ENCODE measurements at places on chromosomes 1 and 21.

DNA sequence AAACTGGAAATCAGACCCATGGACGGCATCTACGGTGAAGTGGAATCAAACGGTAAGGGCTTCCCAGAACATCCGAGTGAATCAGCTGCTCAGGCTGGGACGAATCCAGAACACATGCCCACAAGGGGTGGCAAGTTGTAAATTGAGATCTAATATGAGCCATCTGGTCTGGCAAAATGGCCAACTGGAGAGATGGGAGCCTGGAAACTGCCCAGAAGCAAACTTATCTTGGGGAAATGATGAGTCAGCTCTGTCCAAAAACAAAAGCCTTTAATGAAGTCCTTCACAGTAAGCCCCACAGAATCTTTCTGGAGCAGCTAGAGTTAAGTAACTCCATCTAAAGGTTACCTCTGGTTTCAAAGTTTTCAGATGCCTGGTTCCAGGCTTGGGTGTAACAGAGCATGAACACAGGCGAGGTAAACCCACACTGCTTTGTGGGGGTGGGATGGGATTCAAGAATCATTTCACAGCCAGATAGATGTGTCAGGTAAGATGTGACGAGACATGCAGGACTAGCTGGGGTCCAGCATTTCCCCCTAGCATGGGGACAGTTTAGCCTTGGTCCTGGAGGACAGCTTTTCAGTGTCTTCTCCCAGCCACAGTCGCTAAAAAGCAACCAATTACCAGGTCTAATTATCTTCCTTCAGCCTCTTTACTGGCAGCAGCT, 10.5 kb upstream of the SRP9 start:
- DNase-seq: peak; percentile 58

DNA sequence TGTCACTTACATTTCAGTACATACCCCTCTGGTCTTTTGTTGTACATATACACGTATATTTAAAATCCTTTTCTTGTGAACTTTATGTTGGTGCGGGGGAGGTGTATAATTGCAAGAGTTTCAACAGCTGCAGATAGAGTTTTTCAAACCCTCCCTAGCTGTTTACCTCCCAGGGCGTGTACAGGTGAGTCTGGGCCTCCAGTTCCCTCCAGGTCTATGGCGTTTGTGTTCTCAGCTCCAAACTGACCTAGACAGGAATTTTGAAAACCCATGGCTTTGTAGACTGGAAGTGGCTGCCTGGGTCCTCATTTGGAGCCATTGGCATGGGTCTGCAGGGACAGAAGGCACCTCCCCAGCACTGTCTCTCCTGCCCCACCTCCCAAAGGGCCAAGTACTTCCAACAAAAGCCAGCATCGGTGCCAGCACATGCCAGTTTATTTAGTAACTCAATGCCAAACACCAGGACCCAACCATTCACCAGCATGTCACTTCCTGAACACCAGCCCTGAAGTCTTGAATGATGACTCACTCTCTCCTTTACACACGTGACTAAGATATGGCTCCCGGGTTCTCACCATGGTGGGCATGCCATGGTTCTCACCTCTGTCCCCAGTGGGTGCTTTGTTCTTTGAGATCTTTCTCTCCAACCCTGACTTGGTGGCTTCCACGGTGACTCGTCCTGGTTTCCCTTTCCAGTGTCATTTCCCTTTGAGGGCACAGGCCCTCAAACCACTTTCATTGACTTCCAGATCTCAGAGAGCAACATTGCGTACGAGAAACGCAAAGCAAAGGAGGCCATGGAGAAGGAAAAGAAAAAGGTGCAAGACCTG, 57.3 kb upstream of the EFHD2 start:
- no peak for DNase-seq

DNA sequence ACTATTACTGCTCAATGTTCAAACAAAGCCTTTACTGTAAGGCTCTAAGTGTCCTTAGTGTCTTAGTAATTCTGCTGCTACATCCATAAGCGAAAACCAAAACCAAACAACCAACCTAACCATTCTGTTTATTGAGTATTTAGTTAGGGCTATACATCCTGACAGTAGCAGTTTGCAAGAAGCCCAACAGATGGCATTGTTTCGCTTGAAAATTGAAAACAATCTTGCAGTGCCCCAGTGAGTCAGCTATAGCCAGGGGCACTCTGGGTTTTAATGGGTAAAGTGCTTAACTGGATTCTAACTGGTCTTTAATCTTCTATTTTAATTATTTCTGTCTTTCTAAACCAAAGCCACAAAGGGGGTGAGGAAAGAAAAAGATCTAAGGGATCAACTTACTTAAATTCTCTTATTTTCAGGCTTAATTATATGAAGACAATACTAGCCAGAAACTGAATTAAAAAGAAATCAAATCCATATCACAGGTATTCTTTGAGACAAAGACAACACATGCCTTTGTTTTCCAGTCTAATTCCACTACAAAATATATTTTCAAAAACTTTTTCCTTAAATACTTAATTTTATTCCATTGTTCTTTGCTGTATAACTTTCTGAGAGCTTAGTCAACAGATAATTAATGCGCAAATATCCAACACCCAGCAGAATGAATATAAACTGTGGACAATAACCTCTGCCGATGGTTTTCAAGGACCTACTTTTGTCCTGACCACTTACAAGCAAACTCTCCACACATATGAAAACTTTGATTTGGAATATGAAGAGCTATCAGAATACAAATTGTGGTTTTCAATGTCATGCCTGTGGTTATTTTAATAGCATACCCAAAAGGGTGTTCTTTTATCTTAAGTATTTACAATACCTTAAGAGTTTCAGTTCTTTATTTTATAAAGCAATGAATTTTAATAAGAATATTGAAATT, 15.2 kb downstream of the POGZ start:
- DNase-seq: peak; percentile 95

DNA sequence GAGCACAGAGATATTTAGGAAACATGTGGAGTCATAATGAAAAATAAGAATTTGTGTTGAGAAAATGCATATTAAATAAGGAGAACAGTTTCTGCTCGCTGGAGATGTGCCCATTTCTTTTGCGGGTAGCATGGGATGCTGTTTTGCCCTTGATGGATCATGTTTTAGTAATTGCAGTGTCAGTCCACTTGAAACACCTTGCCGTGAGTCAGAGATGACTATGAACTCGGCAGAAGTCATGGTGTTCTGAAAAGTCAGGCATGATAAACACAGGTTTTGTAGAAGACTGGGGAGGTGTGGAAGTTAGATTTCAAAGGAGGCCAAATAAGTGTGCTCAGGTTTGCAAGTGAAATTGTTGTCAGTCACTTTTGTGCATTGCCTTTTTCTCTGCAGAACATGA, 315.0 kb upstream of the LRRC7 start:
- DNase-seq: no peak

GRCh38 chr1:30763651-30764248, 6.2 kb upstream of the LAPTM5 start:
- no peak for DNase-seq

GRCh38 chr21:38322311-38322950, 65.6 kb downstream of the KCNJ15 start:
- no peak for DNase-seq

GRCh38 chr1:3176028-3176427, 107.0 kb downstream of the PRDM16 start:
- DNase-seq: no peak

DNA sequence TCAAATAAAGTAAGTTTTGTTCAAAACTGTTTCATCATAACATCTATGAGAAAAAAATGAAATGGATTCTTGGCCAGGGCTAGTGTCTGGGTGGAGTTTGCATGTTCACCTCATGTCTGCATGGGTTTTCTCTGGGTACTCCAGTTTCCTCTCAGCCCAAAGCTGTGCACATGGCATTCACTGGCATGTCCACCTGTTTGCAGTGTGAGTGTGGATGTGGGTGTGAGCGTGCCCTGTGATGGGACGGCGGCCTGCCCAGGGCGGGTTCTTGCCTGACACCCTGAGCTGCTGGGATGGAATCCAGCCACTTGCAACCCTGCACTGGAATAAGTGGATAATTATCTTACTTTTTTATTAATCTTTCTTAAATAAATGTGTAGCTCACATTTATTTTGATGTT, 185.5 kb downstream of the RYR2 start:
- DNase-seq: no peak

GRCh38 chr1:39901464-39901713, 328 bp downstream of the MYCL start:
- no peak for DNase-seq

GRCh38 chr21:34367320-34367935, 3.6 kb downstream of the KCNE2 start:
- peak; percentile 58 for DNase-seq

GRCh38 chr1:78419309-78419708, 71.5 kb upstream of the PTGFR start:
- DNase-seq: no peak

- DNase-seq: peak; percentile 85
Measured at GRCh38 chr1:183687546-183688304, 34.6 kb upstream of the APOBEC4 start.

DNA sequence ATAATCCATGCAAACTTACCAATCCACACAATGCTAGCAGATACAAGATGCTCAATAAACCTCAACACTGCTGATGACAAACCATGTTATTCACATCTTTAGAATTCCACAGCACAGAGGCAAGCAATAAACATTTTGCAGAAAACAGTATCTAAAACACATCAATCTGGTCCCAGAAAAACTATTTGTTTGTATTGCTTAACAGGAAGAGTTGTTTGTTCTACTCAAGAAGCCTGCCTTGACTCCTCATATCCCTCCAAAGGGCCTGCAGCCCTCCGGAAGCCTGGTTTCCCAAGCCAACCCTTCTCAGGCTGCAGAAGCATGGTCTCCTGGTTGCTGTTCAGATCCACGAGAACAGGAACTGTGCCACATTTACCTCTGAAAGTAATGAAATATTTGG, 139.7 kb downstream of the RERE start:
- DNase-seq: no peak

- peak; percentile 66 for DNase-seq
Measured at GRCh38 chr1:68819190-68819829, 322.4 kb upstream of the DEPDC1 start.

DNA sequence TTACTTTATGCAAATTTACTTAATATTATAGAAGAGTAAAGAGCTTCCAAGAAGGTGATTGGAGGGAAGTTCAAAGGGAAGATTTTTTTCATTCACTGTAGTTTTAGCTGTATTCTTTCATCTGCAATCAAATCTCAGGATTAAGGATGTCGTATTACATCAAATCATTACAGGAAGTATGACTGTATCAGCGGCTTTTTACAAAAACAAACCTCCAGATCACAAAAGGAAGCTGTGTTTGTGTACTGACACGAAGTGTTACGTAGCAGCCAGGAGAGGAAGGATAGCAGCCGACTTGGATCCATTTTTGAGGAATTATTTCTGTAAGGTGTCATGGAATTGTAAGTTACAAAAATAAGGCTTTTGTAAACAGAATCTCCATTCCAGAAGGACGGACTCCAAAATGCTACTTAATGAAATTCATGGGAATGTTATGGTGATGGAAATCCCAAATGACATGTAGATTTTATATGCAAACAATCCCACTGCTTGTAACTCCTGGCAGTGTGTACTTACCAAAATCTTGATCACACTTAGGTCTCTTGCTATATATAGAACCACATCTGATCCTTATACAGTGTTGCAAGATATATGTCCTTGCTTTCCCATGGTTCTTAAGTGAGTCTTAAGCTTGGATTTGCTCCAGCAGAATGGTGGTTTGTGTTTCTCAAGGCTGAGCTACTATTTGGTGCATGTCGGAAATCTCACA, 49.8 kb downstream of the KCNJ15 start:
- peak; percentile 15 for DNase-seq

DNA sequence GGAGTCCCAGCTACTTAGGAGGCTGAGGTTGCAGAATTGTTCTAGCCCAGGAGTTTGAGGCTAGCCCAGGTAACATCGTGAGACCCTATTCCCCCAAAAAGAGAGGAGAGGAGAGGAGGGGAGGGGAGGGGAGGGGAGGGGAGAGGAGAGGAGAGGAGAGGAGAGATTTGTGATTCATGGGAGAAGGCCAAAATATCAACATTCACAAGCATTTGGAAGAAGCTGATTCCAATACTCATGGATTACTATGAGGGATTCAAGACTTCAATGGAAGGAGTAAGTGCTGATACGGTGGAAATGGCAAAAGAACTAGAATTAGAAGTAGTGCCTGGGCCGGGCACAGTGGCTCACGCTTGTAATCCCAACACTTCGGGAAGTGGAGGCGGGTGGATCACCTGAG, 187.8 kb downstream of the EIF4G3 start:
- no peak for DNase-seq

GRCh38 chr21:44706706-44707581, 4.4 kb downstream of the TSPEAR start:
- DNase-seq: no peak

- peak; percentile 72 for DNase-seq
Measured at GRCh38 chr1:184388319-184388889, 1.6 kb downstream of the C1orf21 start.

GRCh38 chr21:36883532-36884486, 82.7 kb downstream of the HLCS start:
- no peak for DNase-seq

- DNase-seq: peak; percentile 35
Measured at GRCh38 chr21:32772281-32773047, 909 bp upstream of the PAXBP1 start.

DNA sequence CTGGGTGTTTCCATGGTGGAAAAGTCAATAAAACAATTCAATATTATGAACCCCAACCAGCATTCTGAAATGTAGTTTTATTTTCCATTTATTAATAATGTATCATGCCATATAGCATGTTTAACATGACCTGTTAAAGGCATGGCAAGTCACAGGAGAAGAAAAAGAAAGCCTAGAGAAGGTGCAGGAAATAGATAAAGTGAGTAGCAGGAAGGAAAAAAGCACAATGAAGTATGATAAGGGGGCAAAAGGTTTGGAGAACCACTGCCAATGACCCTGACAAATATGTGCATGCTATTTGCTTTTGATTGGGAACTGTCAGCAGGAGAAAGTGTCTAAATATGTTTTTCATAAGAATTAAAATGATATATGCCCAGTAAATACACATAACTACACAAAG, 85.6 kb downstream of the HMCN1 start:
- no peak for DNase-seq

DNA sequence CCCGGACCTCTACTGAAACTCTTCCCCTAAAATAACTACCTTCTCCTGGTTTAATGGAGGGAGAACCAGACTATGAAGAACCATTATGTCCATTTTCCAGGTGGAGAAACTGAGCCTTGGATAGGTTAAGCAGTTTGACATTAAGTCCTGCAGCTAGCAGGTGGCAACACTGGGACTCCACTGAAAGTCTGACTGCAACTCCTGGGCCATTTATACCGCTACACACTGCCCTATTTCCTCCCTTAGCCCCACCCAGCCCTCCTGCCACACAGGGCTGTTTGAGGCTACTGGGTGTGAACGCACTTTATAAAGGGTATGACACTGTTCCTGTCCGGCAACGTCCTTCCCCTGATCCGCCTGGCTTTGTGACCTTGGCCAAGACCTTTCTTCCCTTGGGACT, 511 bp upstream of the INPP5B start:
- DNase-seq: no peak

- no peak for DNase-seq
Measured at GRCh38 chr1:56149761-56150160, 429.6 kb downstream of the PLPP3 start.

- no peak for DNase-seq
Measured at GRCh38 chr1:236273358-236273757, 8.4 kb downstream of the ERO1B start.

- peak; percentile 61 for DNase-seq
Measured at GRCh38 chr1:9292361-9293240, at the start of gene SPSB1. Gene SPSB1, plus strand, starts transcription at chr1:9292894. Its CDS starts 62,998 bp downstream, at chr1:9355892.

Data from NCI-H526 (cell line).